ENCODE measurements at places on chromosomes 16 and 17. TPM values are rescaled to one million over a fixed set of nuclear protein-coding genes. Genes with fewer than 3 reads are reported as not detected.
A peak's percentile ranks its signal among the peaks of the same experiment; 100 is the strongest.

- DNase-seq = peak; percentile 57
Observed at GRCh38 chr16:22973522-22973921, 159.6 kb downstream of the HS3ST2 start.

- no peak for DNase-seq
Observed at GRCh38 chr16:8888951-8889892, 7.1 kb downstream of the LITAFD start.

GRCh38 chr17:57085448-57086068 lies 512 bp downstream of the AKAP1 start:
- DNase-seq = no peak

DNA sequence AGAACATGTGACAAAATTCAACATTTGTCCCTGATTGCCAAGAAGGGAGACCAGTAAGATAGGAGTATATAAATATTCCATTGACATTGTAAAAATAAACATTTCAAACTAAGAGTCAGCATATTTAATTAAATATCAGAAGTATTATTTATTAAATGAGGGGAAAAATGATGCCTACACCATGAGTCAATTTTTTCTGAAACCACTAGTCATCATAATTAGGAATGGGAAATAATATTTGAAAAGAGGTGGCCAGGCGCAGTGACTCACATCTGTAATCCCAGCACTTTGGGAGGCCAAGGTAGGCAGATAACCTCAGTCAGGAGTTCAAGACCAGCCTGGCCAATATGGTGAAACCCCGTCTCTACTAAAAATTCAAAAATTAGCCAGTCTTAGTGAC lies 2.1 kb downstream of the CMTM1 start:
- DNase-seq = no peak

Gene TMEM92
- not detected for total RNA-seq

DNA sequence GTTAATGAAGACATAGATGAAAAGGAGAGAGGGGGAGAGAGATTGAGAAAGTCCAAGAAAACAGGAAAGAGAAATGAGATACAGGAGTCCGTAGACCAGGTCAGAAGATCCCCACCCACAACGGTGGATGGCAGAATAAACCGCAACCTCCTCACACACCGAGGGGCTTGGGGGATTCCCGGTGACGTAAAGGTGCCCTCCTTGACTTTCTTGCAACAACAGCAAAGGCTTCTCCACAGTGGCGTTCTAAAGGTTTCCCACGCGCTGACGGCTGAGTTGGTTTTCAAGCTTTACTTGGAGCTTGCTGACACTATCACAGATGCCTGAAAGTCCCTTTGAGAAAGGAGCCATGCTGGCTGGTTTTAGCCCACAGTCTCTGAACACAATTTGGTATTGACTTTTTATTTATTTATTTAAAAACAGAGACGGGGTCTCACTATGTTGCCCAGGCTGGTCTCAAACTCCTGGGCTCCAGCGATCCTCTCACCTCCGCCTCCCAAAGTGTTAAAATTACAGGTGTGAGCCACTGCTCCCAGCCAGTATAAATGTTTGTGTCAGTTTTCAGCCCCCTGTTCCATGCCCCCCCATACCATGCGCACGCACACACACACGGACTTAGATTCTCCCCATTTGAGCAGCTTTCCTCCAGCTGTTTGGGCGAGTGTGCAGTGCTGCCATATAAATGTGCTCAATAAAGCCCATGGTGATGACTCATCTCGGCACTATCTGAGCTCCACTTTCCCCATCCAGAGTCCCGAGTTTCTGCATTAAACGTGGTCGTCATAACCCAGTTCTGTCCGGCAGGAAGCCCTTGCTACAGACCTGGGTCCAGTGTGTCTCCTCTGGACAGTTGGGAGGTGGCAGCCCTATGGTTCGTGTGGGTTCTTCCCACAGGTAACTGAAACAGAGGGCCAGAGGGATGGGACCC lies 33.0 kb upstream of the SEC14L1 start:
- no peak for DNase-seq

GRCh38 chr17:57868007-57868909 lies 18.4 kb upstream of the MRPS23 start:
- peak; percentile 96 for DNase-seq

Gene MAFG
- total RNA-seq = 23.7 TPM

- DNase-seq = peak; percentile 96
Observed at GRCh38 chr17:50949989-50950877, 84.1 kb upstream of the TOB1 start.

GRCh38 chr16:83652943-83653342 lies 154.8 kb upstream of the HSBP1 start:
- no peak for DNase-seq

GRCh38 chr16:23334457-23334853 lies 32.4 kb downstream of the SCNN1B start:
- DNase-seq = no peak

DNA sequence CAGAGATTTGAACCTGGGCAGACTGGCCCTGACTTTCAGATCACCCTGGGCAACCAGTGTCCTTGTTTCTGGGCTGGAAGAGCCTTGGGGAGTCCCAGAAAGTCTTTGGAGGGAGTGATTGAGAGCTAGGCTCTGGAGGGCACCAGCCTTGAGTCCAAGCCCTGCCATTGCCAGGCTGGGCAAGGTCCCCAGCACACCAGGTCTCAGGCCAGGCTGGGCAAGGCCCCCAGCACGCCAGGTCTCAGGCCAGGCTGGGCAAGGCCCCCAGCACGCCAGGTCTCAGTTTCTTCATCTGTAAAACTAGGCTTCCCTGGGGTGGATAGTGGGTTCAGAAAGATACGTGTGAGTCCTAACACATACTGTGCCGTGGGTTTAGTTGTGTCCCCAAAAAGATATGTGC lies 135.0 kb downstream of the IRF8 start:
- no peak for DNase-seq

GRCh38 chr16:63896383-63897109 lies 1225.3 kb downstream of the CDH11 start:
- no peak for DNase-seq

DNA sequence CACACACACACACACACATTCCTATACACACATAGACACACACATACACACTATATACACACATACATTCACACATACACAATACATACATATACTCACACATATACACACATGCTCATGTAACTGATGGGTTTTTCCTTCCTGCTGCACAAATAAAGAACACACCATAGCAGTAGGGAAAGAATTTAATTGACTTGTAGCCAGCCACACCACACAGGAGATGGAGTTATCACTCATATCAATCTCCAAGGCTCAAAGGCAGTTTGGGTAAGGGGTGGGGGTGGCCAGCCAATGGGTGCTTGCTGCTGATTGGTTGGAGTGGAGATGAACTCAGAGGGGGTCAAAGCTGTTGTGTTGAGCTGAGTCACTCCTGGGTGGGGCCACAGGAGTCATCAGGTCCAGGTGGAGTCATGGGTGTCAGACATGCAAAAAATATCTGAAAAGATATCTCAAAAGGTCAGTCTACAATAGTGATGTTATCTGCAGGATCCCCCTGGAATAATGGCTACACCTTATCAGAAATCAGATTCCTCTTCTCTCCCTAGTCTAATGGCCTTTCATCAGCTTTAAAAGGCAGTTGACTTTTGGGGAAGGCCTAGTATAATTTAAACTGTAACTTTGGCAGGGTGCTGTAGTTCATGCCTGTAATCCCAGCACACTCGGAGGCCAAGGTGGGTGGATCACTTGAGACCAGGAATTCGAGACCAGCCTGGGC lies 46.1 kb downstream of the WSB1 start:
- no peak for DNase-seq

- no peak for DNase-seq
Observed at GRCh38 chr17:54899721-54900456, 763 bp upstream of the TOM1L1 start.

Gene HOXB9
- not detected for total RNA-seq

Gene NGFR
- 31.6 TPM for total RNA-seq

- no peak for DNase-seq
Observed at GRCh38 chr17:70011750-70012149, 63.3 kb upstream of the KCNJ16 start.

- no peak for DNase-seq
Observed at GRCh38 chr16:19458722-19459379, 41.2 kb downstream of the TMC5 start.

DNA sequence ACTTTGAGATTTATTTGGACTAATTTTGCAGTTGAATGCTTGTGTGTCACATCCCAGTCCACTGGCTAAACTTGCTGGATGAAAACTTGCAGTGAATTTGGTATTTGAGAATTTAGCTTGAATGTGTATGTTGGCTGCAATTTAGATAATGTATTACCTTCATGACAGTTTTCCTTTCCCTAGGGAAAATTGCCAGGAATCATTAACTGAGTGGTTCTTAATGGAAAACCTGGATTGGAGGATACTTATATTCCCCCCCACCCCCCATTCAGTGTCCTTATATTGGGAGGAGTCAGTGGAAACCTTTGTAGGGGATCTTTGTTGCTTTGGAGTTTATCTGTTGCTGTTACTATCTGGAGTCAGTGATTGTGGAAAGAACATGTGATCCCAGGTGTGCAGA lies 67.6 kb downstream of the KPNA2 start:
- no peak for DNase-seq

Gene JMJD6
- 54.5 TPM for total RNA-seq

Gene CRYBA1
- total RNA-seq = not detected

- DNase-seq = no peak
Observed at GRCh38 chr16:87160701-87161337, 156.4 kb downstream of the C16orf95 start.

- DNase-seq = no peak
Observed at GRCh38 chr17:2682176-2682938, 29.2 kb downstream of the CLUH start.

DNA sequence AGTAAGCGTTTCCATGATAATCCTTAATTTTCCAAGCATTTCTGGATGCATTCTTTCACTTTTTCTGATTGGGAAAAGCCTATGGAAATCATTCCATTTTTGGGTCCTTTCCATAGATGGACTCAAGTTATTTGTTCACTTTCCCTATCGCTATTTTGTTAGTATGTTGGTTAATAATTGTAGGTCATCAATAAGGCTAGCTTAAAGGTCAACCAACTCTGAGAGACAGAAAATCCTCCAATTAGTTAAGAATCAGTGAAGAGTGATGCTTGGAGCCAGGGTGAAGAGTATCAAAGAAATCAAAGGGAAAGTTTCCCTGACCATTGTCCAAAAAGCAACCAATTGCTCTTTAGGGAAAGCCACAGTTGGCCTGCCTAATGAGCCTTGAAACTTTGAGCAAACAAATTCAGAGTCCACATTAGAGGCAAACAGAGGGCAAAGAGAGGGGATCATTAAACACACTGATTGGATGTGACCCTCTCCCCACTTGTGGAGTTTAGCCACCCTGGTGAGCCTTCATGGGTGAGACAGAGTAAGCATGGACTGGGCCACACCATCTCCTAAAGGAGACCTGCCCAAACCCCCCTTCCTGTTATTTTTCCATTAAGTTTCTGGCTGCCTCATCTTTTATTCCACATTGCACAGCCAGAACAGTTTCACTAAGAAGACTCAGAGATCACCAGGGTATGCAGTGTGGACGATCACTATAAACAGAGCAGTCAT lies 133.4 kb upstream of the DYNLRB2 start:
- DNase-seq = no peak

GRCh38 chr17:33513769-33514168 lies 220.7 kb upstream of the ASIC2 start:
- DNase-seq = no peak

GRCh38 chr17:44217738-44218343 lies 1.6 kb downstream of the UBTF start:
- DNase-seq = no peak

Data from esophagus muscularis mucosa (tissue), 4 donors.